ENCODE measurements at places on chromosomes 5 and 9.

GRCh38 chr5:78404682-78405293 is 44.4 kb downstream of the SCAMP1 start:
- no peak for DNase-seq

DNA sequence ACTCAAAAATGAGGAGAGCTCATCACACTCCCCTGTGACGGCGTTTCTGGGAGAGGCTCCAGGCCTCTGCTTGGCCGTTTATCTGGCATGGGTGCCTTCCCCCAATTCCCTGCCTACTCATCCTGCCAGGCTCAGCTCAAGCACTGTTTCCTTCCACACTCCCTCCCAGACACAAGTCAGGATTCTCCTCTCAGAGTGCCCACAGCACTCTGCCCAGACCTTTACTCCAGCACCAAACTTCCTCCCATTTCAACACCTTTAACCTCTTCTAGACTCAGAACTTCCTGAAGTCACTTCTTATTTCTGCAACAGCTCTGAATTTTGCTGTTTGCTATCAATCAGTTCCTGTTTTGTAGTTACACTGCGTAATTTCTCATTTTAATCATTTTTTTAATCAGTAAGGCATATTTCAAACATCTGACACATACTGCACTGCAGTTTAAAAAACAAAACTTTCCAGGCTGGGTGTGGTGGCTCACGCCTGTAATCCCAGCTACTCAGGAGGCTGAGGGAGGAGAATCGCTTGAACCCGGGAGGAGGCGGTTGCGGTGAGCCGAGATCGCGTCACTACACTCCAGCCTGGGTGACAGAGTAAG is 16.0 kb downstream of the TRMO start:
- no peak for DNase-seq

- no peak for DNase-seq
Measured at GRCh38 chr5:8908055-8908683, 637.7 kb downstream of the SEMA5A start.

DNA sequence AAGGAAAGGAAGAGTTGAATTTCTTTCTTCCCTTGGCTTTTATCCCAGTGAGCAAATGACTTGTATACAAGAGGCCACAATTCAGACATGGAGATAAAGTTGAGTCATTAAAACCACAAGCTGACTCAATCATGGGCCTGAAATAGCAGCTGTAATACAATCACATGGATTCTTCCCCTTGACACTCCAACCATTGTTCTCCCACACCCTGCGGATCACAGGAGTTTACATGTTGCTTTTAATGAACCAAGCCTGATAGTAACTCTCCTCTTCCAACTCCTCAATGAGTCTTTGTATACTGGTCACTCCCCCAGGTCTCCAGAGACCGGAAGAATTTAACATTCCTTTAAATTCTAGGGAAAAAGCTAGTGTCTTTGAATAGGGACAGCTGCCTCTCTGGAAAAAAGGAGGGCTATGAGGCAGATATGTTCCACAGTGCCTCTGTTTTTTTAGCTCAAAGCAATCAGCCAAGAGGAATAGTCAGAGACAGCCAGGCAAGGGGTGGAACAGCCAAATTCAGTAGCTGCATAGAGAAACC is 32.4 kb downstream of the PCDHGC5 start:
- no peak for DNase-seq

GRCh38 chr9:113709721-113710120 is 166.4 kb upstream of the ZNF618 start:
- no peak for DNase-seq

DNA sequence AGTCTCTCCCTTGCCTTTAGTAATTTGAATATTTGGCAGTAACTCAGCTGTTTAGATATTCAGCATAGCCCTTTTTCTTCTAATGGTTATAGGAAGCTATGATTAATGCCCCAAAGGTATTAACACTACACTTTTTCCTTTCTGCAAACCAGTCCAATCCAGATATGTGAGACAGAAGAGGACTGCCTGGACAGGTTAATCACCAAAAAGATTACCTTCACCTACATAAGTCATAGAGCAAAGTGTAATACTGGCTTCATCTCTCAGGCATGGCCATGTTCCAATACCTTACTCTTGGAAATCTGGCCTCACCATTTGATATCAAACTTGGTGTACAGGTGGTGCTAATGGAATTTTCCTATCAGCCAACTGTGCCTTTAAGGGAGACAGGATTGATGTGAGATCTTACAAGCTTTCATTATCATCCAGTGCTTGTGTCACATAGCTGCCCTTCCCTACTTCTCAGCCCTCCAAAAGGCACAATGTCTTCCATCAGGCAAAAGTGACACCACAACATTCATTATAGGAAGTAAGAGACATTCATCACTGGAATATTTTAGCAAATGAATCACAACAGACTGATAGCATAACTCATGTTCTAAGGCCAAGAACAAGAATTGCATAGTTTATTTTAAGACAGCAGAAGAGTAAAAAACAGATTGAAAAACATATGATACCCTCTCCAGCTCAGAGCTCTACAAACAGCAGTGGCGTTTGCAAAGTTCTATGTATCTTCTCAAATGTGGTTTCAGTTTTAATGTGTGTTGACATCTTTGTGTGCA is 91.2 kb upstream of the PAM start:
- no peak for DNase-seq

- DNase-seq: no peak
Measured at GRCh38 chr5:81097713-81098112, 135.4 kb upstream of the CKMT2 start.

DNA sequence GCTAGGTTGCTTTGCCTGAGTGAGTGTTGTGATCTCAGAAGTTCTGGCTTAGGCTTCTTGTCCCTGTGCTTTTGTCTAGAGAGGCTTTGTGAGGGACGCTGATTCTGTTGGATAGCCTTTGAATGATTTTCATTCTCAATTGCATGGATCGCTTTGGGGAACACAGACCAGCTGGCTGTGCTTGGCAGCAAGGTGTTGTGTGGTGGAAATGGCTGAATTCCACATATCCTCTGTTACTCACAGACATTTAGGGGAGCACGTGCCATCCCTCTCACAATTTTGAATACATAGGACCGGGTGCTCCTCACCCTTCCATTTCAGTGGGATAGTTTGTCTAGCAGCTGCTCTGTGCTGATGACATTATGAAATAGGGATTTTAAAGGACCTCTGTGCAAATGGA is 76.2 kb downstream of the IQGAP2 start:
- DNase-seq: no peak

DNA sequence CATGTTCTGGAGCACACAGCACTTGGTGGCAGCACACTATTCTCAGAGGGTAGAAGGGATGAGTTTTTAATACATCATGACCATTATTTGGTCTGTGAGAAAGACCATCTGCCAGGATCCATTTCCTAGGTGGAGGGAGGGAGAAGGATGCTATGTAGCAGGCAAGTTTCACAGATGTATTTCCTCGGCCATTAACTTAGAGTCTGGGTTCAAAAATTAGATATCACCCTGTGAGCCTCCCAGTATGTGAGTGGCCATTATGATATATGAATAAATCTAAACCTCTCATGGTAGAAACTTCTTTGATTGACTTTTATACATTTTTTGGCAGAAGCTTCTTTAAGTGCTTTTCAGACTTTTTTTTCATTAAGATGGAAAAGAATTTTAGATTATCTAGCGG is 133.9 kb downstream of the SREK1 start:
- DNase-seq: no peak

GRCh38 chr5:150499437-150499956 is 8.4 kb upstream of the NDST1 start:
- DNase-seq: no peak

GRCh38 chr5:177430972-177431316 is 4.5 kb downstream of the GRK6 start:
- no peak for DNase-seq

DNA sequence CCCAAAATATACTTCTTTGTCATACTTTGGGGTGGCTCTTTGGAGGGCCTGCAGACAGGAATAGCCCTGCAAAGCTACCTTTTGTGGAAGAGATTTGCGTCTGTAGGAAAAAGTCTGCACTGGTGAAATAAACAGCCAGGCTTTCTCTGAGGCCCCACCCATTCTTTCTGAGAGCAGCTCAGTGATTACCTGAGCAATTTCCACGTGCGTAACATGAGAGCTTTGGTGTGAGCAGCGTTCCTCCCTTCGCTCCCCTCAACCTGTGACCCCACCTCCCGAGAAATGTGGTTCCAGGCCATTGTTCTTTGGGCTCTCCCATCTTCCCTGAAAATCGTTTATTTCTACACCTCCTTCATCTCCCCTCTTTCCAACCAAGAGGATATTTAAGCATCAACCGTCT is 23.8 kb upstream of the FBP1 start:
- DNase-seq: no peak

- no peak for DNase-seq
Measured at GRCh38 chr5:113552137-113552536, 38.6 kb downstream of the YTHDC2 start.

DNA sequence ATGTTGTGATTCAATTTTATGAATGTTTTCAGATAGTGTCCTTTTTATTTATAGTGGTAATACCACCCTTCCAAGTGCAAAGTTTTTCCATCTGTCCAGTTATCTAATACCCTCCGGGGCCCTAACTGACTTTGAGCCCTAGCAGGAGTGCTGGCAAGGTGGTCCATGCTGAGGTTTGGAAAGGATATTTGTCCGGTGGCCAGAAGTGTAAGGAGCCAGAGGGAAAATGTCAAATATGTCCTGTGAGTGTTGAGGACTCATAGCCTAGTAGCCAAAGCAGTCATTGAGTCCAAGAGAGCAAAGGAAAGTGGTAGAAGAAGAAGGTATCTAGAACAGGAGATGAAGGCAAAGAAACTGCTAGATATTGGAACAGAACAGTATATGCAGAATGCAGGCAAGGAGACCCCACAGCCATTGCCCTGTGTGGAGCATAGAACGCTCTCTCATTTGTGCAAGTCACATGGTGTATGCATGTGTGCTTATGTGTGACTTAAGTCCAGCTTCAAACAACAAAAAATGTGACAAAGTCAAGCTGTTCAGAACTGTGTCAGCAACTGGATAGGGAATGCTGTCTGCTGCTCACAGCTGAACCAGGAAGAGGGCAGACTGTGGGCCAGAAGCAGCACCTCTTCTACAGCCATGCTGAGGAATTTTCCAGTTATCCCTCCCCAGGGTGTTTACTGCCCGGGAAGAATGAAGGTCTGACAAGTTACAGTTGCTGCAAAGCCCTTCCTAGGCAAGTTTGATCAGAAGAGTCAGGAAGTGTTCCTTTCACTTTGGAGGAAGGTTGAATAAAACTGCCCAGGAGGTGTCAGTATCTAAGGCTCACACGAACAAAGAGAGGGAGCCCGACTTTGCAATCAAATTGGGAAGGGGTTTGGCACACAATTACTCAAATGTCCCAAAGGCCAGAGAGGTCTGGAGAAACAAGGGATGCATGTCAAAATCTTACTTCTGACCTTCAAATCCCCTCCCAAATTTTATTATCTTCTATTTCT is 463.3 kb upstream of the DMAC1 start:
- DNase-seq: no peak

- no peak for DNase-seq
Measured at GRCh38 chr5:137348759-137349158, 150.4 kb downstream of the SPOCK1 start.

GRCh38 chr5:122151640-122152039 is 22.3 kb downstream of the ZNF474 start:
- DNase-seq: no peak

DNA sequence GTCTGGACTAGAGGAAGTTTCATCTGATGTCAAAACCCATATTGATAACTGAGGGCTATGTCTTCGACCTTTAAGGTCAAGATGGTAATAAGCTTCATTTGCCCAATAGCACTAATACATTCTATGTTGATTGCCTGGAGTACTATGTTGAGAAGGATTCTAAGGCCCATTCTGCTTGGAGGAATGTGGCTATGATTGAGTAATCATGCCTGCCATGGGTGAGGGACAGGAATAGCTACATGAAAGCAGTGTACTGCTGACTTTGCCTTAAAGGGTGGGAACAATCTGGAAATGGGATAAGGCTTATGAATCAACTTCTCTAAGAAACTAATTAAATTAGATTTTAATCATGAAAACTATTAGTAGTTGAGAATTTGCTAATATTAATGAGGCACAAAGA is 13.6 kb downstream of the NNT start:
- DNase-seq: no peak

DNA sequence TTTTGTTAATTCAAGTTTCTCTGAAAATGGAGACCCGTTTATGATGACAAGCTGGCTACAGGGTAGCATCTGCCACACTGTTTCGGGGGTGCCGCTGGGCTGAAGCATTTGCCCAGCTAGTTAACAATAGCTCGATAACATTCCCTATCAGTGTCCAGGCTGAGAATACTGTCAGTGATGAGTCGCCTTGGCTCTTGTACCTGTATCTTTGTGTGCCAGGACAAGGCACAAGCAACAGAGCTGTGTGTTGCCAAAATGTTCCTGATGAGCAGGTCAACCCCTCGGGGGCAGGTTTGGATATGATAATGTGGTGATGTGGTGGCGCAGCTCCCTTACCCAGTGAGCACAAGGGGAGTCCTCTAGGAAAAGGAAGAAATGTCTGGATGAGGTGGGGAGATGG is 7.0 kb downstream of the TGFBI start:
- DNase-seq: no peak

GRCh38 chr9:12880406-12881015 is 105.7 kb downstream of the LURAP1L start:
- DNase-seq: no peak

- DNase-seq: no peak
Measured at GRCh38 chr9:3125602-3126405, 281.9 kb upstream of the PUM3 start.

- DNase-seq: no peak
Measured at GRCh38 chr5:98962587-98962986, 33.8 kb upstream of the CHD1 start.

DNA sequence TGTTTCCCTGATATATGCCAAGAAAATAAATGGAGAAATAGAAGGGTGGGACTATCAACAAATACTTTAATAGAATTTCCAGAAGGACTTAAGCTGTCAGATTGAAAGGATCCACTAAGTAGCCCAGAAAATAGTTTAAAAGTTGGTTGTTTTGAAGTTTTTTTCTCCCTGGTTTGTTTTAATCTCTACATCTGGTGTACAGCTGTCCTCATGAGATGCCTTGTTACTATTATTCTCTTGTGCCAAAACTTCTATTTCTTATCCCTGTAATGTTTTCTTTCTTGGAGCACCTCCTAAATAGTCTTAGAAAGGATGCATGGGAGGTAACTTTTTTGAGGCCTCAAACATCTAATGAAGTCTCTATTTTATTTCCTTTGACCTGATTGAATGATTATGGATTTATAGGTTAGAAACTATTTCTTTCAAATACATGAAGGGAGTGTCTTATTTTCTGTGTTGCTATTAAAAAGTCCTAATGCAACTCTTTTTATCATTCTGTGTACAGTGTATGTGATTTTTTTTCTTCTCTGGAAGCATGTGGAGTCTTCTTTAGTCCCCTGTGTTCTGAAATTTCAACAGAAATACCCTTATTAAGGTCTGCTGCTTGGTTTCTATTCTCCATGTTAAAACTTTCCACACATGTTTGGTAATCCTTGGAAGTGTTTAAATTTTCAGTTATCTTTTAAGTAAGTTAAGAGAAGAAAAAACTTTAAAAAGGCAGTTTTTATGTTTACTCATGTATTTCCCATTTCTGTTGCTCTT is 140.0 kb upstream of the CDKN2B start:
- DNase-seq: no peak

GRCh38 chr5:179123491-179124272 is 63.5 kb downstream of the ZNF354C start:
- no peak for DNase-seq
